ENCODE measurements at places on chromosomes 16 and 17.

- no peak for DNase-seq
Observed at GRCh38 chr16:13680021-13680889, 239.7 kb upstream of the ERCC4 start.

DNA sequence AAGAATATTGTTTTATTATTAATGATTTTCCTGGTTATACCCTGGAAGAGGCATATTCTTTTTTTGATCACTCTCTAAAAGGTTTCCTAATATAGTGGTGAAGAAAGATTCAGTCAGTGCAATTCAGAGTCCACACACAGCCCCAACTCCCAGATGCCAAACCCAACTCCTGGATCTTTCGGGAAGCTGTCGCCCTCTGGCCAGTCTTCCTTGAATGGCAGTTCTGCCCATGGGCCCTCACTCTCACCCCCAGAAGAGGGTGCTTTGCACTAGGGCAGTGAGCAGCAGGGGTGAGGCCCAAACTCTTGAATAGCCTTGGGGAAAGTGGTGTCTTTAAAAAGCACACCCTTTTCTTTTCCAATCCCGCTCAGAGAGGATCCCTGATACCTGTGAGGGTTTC, 11.0 kb downstream of the KRT32 start:
- DNase-seq = no peak

DNA sequence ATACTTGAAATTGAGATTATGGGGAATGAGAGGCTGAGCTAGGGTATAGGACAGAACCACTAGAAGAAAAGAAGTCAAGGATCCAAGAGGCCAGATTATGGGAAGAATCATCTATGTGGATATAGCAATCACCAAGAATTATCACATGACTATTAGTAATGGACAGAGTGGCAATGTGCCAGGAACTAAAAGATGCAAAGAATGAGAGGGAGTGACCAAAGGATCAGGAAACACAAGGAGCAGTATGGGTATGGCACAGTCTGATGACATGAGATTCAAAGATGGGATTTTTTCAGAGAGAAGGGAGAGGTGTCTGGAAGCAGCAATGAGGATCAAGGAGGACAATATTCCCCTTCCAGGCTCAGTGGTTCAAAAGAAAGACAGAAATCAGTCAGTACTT, 212.2 kb downstream of the AATF start:
- no peak for DNase-seq

DNA sequence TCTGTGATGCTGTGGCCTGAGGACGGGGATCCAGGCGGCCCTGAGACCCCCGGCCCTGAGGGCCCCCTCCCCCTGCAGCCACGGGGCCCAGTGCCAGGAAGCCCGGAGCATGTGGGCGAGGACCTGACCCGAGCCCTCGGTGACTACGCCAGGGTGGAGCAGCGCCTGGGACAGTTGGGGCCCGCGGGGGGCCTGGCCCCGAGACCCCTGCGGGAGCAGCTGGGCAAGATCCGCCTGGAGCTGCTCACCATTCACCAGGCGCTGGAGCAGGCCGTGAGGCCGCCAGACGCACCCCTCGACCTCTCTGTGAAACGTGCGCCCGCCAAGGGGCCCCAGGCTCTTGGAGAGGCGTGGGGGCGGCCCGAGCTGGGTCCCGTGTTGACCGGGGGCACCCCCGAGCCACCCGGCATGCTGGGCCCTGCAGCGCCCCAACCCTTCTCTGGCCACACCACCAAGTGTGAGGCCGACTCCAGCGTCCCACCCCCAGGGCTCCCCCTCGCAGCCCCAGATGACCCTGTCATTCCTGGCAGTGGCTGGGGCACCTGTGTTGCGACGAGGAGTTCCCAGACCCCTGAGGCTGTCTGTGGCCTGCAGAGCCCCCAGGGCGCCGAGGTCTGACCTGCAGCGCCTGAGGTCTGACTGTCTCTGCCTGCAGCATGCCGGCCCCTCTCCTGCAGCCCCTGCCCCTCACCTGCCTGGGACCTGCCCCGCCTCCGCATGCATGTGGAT, 2.0 kb upstream of the NHLRC4 start:
- DNase-seq = no peak

- no peak for DNase-seq
Observed at GRCh38 chr17:33056399-33057146, 64.9 kb downstream of the SPACA3 start.

DNA sequence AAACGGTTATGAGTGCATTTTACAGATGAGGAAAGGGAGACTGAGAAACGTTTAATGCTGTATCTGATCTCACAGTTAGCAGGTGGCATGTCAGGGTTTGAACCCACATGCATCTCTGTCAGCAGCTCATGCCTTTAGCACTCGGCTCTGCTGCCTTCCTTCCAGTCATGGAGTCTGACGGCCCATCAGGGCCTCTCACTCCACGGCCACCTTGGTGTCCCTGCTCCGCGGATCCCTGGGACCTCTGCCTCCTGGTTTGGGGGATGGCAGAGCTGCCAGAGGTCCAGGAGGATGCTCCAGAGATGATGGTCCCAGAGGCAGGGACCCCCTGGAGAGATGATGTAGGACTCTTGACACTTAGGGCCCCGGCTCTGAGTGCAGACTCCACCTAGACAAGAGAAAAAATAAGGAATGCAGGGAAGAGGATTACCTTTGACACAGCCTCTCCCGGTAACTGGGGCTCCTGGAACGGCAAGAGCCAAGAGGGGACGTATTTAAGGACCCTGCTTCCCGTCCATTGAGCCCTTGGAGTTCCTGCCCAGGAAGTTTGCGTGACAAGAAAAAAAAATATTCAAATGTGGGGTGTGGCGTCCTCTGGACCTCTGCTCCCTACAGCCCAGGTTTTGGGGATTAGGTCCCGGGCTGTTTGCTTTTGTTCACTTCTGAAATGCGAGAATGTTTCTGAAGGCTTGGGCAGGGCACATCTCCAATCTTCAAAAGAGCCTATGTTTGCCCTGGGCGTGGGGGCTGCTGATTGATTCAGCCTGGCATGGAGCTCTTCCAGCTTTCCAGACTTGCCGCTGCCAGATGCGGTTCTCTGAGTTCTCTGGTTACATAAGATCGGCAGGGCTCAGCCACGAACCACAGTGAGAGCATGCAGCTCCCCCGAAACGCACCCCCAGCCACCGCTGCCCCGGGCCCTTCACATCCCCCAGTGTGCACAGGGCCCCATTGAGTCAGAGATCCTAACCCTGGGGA, at the start of gene ALDH3A1:
Gene ALDH3A1 (minus strand): TSS at position 470 of the 978 bp plus-strand sequence. CDS start 3,169 bp downstream, outside the sequence.
- DNase-seq = peak; percentile 1

GRCh38 chr17:79950306-79950705, 85.4 kb downstream of the TBC1D16 start:
- DNase-seq = no peak

GRCh38 chr16:51143196-51143977, 7.7 kb downstream of the SALL1 start:
- DNase-seq = no peak

GRCh38 chr16:70483426-70483825, 29.0 kb downstream of the FCSK start:
- DNase-seq = no peak

GRCh38 chr16:2092866-2093265, 42.8 kb downstream of the PKD1 start:
- no peak for DNase-seq

GRCh38 chr17:27313301-27313700, 19.4 kb downstream of the WSB1 start:
- DNase-seq = no peak

DNA sequence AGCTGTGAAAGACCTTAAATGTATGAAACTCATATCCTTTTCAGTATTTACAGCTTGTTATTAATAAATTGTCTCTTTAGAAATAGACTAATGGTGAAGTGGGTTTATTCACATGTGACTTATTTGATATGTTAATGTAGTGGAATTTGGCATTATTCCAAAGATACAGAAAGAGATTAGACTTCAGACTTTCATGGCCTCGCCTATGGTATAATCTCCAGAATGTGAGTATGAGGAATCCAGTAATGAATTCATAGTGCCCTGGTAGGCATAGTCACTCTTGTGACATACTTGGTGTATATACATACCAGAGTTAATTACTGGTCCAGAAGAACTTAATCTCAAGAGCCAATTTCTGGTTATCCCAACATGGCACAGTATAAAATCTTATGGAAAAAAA, 72.7 kb downstream of the OMG start:
- no peak for DNase-seq

GRCh38 chr17:65459677-65460347, 101.6 kb downstream of the AXIN2 start:
- no peak for DNase-seq

DNA sequence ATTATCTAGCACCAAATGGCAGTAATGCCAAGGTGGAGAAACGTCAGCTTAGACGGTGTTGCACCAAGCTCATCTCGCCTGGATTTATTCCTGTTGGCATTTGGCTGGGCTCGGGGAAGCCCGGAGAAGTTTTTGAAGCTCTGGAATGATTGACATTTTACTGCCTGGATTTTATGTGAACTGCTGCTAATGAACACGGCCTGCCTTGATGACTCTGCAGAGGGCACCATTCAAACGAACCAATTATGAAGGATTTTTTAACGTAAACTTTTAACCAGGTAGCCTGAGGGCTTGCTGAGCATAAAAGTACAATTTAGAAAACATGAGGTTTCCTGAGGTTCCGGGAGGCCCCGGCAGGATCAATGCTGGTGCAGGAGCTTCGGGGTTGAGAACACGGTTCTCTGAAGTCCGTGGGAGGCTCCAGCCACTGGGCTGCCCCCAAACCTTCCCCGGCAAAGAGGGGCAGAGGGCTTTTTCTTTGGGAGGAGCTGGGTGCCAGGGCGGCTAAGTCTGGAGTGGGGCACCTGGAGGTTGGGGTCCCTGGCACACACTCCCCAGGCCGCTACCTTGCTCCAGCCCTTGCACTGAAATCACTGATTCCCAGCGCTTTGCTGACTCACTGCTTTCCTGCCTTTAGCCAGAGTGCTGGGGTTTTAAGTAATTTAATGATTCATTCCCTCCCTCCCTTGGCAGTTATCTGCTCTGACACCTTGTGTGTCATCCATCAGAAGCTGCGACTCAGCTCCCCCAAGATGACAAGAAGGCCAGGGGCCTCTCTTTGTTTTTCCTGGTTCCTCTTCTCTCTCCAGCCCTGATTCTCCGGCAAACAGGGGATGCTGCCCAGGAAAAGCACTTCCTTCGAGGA, 161.2 kb upstream of the IRX3 start:
- no peak for DNase-seq

- DNase-seq = no peak
Observed at GRCh38 chr16:15038689-15039088, 17.2 kb downstream of the NTAN1 start.

DNA sequence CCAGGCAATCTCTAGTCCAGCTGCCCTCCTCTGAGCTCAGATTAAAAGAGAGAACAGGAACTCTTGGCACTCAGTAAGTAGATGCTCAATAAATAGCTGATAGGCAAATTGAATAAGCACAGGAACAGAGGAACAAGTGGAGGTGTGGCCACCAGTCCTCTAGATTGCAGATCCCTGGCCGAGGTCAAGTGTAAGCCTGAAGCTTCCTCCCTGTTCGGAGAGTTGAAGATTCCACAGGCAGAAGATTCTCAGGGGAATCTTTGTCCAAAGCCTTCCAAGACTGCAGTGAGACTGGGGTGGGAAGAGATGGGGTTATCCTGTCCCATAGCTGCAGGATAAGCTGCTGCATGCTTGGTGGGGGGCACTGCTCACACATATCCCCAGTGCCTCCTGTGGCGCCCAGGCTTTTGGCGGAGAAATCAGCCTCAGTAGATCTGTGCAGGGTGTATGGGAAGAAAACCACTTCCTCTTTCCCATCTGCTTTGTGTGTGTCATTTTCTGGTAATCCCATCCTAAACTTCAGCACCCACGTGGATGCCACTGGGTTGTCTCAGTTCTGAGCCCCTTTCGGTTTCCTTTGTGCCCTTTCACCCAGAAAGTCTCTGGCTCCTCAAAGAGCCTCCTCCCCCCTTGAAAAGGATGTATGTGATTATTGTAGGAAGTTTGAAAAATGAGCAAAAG, 12.1 kb downstream of the CD300A start:
- no peak for DNase-seq

DNA sequence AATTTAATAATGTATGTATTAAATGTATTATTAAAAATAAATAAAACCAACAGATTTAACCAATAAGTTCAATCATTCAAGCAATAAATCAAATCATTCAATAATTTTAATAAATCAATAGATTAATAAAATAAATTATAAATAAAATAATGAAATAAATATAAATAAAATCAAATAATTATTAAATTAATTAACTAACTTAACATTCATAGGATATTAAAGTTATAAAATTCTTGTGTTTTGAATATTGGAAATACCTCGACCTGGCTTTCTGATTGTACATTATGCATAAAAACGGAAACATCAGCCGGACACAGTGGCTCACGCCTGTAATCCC, 182.2 kb downstream of the BANP start:
- no peak for DNase-seq

GRCh38 chr16:9824200-9825068, 357.8 kb downstream of the GRIN2A start:
- DNase-seq = no peak

DNA sequence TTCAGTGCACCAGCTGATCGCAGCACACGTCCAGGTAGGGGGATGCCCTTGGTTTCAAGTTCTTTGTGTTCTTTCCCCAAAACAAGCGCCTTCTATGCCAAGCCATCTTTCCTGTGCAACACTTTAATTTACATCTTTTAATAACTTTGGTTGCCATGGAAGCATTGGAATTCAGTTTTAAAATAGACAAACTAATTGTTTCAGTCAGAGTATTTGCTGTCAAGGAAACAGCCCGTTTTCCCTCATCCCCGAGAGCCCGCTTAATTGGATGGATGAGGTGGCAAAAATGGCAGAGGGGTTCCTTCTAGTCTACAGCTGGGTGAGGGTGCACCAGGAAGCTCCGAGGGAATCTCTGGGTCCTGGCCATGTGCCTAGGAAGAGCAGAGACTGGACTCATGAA, 793.7 kb upstream of the EEF2KMT start:
- DNase-seq = no peak

- DNase-seq = no peak
Observed at GRCh38 chr16:66608241-66609138, 4.0 kb downstream of the CMTM3 start.

DNA sequence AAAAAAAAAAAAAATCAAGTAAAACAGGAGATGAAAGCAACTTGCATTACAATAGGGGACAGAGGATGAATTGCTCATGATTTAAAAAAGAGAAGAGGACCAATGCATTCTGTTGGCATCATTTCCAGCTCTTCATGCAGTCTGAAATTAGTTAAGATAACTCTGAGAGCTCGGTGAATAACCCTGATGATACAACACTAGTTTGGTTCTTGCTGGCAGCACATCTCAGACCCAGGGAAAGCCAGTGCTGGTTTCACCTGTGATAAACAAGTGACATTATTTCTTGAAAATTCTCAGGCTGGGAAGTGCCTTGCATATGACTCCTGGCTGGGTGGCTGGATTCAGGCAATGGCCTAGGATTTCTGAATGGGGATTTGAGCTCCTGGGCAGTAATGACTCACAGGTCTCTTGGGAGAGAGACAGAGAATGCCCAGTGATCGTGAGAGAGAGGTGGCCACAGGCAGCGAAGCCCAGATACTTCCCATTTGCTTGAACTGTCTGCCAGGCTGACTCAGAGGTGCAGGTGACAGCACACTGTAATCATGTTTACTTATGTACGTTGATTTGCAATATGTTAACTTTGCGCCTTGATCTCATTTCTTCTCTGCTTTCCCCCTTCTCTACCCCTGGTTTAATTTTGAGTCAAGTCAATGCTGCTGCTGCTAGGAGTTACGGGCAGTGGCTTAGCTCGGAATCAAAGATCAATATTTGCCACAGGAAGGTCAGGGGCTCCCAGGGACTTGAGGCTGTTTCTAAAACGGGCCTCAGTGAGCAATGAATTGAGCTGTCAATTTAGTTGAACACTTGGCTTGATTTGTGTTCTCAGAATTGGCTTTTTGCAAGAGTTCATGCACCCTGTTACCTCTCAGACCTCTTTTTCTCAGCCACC, 27.1 kb downstream of the ARSG start:
- no peak for DNase-seq

GRCh38 chr17:76570877-76571471, 14.7 kb downstream of the ST6GALNAC2 start:
- no peak for DNase-seq

Measured in NCI-H446 treated with DMSO at 0.1 percent for 48 hours (cell line).